MG63 (cell line): ENCODE measurements at places on chromosomes 5 and 9. TPM values are rescaled to one million over a fixed set of nuclear protein-coding genes. Genes with fewer than 3 reads are reported as not detected.

The RIOK2 gene
- 28.4 and 29.2 TPM in 2 replicates for total RNA-seq

DNA sequence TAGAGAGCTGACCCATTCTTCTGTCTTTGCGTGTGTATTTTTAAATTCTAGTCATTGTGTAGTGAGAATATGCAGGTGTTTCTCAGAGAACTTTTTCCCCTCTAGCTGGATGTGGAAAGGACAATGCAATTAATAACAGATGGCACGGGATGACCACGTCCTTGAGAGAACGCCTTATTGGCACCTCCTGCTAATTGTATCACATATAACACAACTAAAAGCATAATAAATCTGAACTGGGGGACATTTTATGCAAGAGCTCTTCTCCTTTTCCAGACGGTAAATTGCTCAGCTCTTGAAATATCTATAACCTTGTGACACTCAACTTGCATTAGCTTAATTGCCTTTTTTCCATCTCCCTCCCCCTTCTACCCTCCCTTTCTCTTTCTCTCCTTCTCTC lies 62.9 kb upstream of the IZUMO3 start:
- DNase-seq: no peak

GRCh38 chr5:10625700-10626472 lies 62.0 kb downstream of the ANKRD33B start:
- no peak for DNase-seq

DNA sequence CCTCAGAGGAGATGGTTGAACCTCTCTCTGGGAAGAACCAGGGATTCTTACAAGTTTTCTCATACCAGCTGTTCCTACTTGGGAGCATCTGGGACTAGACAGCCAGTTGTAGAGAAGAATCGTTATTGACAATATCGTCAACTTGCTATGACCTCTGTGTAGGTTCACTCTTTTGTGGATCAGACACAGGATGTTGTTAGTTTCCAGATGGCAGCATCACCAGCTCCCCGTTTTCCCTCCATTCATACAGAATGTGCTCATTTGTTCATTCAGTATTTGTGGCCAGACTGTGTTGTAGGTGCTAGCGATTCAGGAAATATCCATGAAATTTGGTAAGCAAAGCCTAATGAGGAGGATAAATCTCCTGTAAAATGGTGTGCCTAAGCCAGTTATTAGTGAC lies 3.7 kb downstream of the PDE8B start:
- DNase-seq: no peak

- DNase-seq: no peak
Measured at GRCh38 chr9:122186301-122186700, 26.6 kb downstream of the MORN5 start.
